ENCODE measurements at places on chromosomes 6 and 20.

GRCh38 chr6:113365191-113365590 is 492.0 kb upstream of the MARCKS start:
- no peak for DNase-seq

DNA sequence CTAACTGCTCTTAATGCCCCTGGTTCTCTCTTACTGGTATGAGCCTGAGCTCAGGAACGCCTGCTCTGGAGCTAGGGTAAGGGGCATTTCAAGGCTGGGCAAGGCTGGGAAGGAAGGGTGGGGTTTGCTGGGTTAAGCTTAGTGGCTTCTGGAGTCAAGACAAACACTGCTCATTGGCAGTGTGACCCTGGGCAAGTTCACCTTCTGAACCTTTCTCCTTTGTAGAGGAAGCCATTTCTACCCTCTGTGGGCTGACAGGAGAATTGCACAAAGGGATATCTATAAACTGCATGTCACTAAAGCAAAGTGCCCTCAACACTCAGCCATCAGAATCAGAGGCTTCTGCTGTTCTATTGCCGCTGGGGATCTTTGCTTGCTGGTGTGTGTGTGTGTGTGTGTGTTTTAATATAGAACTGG is 20.3 kb upstream of the LRRN4 start:
- peak; percentile 25 for DNase-seq

DNA sequence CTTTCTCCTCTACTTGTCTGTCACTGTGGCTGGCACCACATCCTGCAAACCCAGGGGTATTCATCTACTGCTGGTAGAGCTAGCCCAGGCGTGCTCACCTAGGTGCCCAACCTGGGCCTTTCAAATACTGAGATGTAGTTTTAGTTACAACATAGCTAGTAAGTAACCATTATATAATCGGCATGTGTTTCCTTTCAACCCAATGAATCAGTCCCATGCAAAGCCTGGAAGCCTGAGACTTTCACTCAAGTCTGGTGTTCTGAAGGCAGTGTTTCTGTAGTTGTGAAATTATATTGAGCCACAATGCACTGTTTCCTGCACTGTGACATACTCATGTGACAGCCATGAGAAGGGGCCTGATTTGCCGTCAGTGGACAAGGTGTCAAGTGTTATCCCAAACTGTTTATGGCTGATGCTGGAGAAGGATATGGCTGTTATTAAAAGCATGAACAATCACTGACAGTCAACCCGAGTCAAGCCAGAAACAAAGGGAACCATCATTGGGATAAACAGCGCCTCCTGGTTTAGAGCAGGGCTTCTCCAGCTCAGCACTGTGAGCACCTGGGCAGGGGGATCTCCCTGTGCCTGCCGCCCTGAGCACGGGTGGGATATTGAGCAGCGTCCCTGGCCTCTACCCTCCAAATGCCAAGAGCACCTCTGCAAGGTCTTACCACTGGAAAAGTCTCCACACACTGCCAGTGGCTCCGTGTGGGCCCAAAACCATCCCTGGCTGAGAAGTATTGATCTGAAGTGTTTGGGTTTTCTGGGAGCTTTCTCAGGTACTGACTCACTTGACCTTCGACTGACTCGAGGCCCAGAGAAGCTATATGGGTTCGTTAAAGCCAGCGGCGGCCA is 1.6 kb downstream of the PSMA7 start:
- no peak for DNase-seq

DNA sequence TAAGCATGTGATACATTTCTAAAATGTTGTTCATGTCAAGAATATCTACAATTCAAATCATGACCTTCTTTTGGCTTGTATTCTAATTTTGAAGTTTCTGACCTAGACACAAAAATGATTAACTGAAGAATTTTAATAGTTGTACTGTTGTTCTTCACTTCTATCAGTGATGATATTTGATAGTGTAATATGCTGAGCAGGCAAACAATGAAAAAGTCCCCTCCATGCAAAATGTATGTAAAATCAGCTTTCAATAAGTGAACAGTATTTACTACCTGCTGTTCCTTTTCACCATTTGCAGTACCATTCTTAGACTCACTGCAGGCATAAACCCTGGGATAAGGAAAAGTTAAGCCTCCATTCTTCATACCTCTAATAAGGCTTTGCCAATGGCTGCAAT is 201.5 kb downstream of the LAMA2 start:
- DNase-seq, result no peak

DNA sequence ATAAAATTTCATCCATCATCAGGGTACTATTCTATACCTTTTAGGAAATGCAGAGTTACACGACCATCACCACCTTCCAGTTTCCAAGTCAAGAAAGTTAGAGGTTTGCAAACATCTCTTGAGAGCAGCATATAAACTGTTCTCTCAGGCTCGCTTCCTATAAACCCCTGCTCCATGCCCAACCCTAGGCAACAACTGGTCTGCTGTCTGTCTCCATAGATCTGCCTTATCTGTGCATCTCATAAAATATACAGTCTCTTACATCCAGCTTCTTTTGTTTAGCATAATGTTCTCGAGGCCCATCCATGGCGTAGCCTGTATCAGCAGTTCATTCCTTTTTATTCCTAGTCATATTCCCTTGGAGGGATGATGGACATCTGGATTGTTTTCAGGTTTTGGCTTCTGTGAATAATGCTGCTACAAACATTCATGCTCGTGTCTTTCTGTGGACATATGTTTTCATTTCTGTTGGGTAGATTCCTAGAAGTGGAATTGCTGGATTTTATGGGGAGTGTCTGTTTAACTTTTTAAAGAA is 6.1 kb downstream of the PTPRT start:
- no peak for DNase-seq

GRCh38 chr20:41617059-41617901 is 897 bp downstream of the CHD6 start:
- DNase-seq, result peak; percentile 36

DNA sequence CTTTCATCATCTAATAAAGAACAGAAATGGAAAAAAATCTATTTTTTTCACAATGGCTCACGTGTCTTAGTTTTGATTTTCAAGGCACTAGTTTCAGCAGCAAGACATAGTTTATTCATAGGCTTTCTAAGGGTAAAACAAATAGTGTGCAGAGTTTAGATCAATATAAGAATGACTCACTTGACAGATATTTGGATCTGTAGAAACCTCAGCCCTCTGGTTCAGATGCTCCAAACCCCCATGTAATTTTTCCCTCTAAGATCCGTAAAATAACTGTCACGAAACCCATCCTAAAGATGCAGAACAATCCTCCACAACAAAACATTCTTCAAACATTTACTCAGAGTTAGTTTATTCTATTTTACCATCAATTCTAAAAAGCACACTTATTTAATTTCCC is 43.4 kb downstream of the IYD start:
- no peak for DNase-seq

- DNase-seq, result no peak
These were observed 272.9 kb downstream of the ZFAND3 start for GRCh38 chr6:38092465-38092864.

- no peak for DNase-seq
These were observed 31.1 kb downstream of the LAMA2 start for GRCh38 chr6:128914051-128914450.

GRCh38 chr20:40880063-40880728 is 148.4 kb upstream of the TOP1 start:
- no peak for DNase-seq

- DNase-seq, result no peak
These were observed 185.2 kb upstream of the ARG1 start for GRCh38 chr6:131387562-131388447.

DNA sequence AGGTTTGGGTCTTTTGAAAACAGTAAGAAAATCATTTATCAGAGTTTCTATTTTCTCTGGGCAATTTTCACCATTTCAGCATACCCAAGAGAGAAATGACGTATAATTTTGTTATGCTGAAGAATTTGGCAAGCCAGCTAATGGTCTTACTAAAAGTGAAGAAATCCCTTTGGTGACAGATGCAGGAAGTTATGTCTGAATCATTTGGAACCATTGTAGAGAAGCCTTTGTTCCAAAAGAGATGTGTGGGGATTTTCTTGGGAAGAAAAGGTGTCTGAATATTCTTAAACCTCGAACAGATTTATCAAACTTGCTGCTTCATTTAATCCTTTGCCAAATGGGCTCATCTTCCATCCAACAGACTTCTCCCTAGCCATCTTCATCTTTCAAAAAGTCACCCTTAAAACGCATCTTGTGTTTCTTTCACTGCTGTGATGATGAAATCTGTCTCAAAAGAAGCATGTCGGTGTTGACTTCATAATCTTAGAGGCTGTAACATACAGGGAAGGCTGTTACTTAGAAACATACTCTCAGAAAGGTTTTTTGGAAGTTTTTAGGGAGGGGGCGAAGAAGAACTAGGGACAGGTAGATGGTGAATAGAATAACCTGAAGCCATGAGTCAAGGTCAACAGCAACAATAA is 39.5 kb downstream of the CITED2 start:
- no peak for DNase-seq

DNA sequence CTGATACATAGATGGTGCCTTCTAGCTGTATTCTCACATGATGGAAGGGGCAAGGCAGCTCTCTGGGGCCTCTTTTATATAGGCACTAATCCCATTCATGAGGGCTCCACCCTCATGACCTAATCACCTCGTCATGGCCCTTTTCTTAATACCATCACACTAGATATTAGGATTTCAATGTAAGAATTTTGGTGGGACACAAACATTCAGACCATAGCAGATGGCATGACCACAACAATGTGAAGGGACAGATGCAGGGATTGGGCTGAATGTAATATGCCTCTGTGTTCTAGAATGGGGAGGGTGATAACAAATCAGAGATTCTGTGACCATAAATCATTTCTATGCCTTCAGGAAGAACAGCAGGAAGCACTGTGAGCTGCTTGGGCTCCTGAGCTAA is 145.8 kb downstream of the LCA5 start:
- no peak for DNase-seq

- DNase-seq, result no peak
These were observed 1.6 kb downstream of the SLC24A3 start for GRCh38 chr20:19213946-19214490.

DNA sequence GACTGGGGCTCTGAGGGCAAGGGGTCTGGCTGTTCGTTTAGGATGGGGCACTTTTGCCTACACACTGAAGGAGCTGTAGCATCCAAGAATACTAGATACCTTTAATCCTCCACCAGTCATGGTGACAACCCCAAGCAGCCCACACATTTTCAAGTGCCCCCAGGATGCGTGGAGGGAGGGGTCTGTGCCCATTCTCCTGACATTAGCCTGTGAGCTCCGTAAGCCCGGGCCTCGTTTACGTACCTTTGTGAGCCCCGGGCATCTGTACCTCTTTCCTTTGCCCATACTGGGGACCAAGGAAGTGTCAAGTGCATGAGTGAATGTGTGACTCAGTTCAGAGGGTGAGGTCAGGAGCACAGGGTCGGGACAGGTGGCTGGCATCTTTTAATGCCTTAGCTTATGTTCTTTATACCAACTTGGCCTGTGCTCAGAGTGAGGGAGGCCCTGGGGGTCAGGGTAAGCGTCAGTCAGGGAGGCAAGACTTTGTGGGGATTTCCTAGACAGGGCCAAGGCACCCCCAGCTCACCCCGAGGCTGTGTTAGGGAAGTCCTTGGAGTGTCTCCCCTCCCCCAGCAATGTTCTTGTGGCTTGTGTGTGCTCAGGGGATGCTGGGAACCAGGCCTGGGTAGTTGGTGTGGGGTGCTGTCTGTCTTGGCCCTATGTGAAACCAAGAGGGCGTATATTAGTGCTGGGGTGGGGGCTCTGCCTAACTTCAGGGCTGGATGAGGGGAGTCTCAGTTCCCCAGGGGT is 12.9 kb downstream of the VEGFA start:
- DNase-seq, result no peak

GRCh38 chr6:107656401-107656800 is 166.5 kb downstream of the SOBP start:
- no peak for DNase-seq

DNA sequence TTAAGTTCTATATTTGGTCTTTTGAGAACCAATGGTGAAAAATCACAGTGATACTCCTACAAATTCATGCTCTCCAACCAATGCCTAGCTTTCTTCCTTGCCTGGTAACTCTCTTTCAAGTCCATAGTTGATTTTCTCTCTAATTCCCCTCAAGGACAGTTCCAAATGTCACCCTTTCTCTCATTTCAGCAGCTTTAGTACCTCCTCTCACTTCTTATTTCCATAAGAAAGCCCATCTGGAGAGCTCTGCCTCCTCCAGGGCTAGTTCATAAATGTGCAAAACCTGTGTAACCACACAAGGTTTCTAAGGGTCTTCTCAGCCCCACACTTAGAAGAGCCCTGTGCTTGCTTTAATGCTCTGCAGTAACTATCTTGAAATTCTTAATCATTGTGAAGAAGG is 155.4 kb upstream of the PLCB4 start:
- no peak for DNase-seq

DNA sequence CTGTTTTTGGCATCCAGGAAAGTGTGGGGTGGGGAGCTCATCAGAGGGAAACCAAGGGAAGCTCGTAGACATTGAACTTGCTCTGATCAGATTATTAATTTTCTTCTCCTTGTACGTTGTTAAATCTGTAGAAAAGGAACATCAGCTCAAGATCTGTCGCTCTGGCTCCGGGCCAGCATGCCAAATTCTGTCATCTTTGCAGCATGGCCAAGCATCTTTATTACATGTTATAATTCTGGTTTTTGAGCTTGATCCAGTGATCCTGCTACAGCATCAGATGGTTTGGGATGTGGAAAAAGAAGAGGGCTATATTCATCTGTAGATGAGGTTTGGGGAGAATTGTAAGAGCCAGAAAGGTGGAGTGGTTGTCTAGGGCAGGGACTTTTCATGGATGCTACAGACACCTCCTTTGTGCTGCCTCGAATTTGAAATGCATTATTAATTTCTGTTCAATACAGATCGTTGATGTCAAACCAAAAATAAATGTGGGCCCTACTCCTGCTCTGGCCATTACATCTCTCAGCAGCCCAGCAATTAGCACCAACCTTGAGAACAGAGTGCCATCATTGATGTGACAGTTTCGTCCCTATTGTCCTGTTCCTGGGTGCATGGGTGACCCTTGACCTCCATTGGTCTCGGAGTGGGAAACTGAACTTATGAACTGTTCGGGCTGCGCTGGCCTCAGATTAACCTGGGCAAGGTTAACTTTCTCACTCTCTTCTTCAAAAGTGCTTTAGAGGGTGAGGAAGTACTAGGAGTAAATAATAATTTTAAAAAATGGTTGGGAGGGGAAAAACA is 250.8 kb downstream of the SOX4 start:
- no peak for DNase-seq

DNA sequence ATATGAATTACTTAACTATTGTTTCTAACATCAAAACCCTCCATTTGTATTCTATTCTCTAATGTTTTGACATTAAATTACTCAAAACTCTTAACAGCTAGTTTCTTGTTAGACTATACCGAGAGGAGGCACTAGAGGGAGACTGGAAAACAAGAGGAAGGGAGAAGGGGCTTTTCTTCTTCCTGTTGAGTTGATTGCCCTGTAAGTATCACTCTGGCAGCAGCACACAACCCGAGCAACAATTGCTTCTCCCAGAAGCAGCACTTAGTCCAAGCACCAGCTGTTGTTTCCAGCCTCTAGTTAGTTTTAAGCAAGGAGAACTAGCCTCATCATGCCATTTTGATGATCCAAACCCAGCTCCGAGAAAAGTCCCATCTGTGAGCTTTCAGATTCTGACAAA is 603.8 kb downstream of the PRKN start:
- DNase-seq, result peak; percentile 5

GRCh38 chr6:34143884-34144580 is 1.9 kb downstream of the GRM4 start:
- DNase-seq, result peak; percentile 57

GRCh38 chr6:7426447-7427169 is 37.0 kb downstream of the RIOK1 start:
- no peak for DNase-seq

All from NCI-H1105 (cell line).